ENCODE measurements at places on chromosomes 6 and 20.

- no peak for DNase-seq
Measured at GRCh38 chr6:33813246-33813904, 9.6 kb upstream of the MLN start.

- peak; percentile 14 for DNase-seq
Measured at GRCh38 chr6:13288481-13288880, 39.9 kb downstream of the TBC1D7 start.

GRCh38 chr6:37126493-37126958, 43.4 kb upstream of the PIM1 start:
- DNase-seq: no peak

GRCh38 chr6:15522856-15523529, 139.8 kb downstream of the DTNBP1 start:
- peak; percentile 69 for DNase-seq

- DNase-seq: no peak
Measured at GRCh38 chr6:150323205-150323604, 45.6 kb upstream of the IYD start.

All from mesenteric fat pad (tissue), 1 donor.